ENCODE measurements at places on chromosomes 4 and X.

GRCh38 chr4:90689739-90690138 is 562.5 kb downstream of the CCSER1 start:
- DNase-seq, result no peak

- no peak for DNase-seq
Observed at GRCh38 chr4:76546759-76547742, 112.0 kb downstream of the SHROOM3 start.

DNA sequence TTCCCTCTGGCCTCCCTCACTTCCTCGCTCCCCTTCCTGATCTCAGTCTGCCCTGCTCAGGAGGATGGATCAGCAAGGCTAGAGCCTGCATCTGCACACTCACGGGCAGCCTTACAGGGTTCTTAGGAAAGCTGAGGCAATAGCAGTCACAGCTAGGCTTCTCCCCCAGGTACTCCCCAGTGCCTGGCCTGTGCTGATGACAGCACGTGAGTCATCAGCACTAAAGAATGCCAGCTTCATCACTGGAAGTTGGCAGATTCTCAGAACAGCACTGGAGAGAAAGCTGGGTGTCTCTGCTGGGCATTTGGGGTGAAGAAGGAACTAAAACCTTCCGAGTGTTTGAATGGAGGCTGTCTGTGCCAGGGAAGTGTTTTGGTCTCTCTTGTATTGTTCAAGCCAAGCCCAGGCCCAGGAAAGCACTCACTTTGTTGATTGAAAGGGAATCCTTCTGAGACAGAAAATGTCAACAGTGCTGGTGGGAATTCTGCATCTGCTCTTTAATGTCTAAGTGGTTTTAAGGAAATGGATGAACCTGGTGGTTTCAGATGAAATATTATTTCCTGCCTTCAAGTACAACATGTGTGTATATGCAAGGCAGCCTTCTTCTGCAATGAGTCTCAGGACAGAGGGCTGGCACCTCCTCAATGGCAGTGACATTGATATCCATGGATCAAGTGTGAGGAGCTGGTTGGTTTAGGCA is 73.0 kb upstream of the SCOC start:
- no peak for DNase-seq

DNA sequence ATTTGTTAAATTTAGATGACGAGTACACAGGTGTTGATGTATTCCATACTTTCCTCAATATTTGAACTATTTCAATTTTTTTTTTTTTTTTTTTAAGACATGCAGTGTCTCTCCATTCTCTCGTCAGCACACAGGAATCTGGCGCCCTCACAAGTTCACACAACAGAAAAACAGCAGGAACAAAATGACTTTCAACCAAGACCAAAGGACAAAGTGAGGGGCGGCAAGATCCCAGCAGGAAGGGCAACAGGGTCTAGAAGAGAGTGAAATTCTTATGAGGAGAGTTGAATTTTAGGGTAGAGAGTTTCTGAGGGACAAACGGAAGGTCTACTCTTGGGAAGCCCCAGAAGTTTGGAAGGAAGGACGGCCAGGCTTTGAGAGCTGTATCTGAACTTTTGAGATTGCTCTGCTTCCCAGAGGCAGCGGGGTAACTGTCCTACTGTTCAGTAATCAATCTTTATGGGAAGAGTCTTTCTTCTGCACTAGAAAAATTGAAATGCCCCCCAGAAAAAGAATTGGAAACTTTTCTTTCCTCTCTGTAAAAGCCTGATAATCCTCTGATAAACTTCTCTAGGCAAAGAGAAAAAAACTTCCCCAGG is 760.2 kb downstream of the RAB28 start:
- DNase-seq, result no peak

DNA sequence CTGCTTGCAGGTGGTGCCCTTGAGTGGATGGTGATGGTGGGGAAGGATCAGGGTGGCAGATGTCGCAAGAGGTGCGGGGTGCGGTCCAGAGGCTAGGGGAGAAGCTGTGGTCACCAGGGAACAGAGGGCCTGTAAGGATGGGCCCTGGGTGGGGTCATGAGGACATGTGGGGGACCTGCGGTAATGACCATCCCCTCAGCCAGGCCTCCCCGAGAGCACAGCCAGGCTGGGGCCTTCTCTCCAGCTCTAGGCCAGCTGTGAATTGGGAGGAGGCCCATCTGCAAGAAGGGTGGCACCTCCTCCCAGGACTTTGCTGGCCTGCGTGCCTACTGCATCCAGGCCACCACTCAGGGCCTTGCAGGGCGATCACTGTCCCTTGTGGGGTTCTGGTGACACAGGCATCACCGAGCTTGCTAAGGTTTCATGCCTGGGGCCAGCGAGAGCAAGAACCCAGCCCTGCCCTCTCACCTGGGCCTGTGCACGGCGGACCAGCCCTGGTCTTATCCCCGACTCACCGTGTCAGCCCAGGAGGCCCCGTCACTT is 34.1 kb upstream of the MXD4 start:
- no peak for DNase-seq

GRCh38 chrX:124764354-124764753 is 418.0 kb downstream of the SH2D1A start:
- DNase-seq, result no peak

DNA sequence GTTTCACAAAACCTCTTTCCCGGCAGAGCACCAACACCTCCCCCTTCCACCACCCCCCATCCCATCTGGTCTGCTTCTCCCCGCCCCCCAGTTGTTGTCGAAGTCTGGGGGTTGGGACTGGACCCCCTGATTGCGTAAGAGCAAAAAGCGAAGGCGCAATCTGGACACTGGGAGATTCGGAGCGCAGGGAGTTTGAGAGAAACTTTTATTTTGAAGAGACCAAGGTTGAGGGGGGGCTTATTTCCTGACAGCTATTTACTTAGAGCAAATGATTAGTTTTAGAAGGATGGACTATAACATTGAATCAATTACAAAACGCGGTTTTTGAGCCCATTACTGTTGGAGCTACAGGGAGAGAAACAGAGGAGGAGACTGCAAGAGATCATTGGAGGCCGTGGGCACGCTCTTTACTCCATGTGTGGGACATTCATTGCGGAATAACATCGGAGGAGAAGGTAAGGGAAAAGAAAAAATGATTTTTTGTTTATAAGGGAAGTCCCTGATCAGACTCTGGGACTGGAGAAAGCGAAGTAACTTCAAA is at the start of gene PDGFRA:
Gene PDGFRA (plus strand): TSS at position 333 of the 541 bp plus-strand sequence. CDS start 29,476 bp downstream, outside the sequence.
- DNase-seq, result no peak

DNA sequence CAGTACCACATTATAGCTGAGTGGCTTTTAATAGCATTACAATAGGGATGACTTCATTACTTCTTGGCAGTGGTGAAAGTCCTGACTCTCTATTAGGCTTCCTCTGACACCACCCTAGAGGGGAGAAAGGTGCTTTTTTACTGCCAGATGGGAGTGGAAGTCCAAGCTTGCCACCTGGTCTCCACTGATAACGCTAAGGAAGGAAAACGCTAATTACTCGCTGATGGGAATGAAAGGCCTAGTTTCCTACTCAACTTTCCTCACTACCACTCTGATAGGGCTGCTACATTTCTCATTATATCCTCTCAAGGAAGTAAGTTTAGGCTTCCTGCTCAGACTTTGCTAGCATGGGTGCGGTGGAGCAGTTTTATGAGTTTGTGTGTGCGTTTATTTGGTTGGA is 62.3 kb upstream of the PAGE3 start:
- no peak for DNase-seq

- no peak for DNase-seq
Observed at GRCh38 chr4:81571105-81571504, 99.4 kb upstream of the RASGEF1B start.

- DNase-seq, result no peak
Observed at GRCh38 chr4:76665153-76665552, 230.1 kb downstream of the SHROOM3 start.

DNA sequence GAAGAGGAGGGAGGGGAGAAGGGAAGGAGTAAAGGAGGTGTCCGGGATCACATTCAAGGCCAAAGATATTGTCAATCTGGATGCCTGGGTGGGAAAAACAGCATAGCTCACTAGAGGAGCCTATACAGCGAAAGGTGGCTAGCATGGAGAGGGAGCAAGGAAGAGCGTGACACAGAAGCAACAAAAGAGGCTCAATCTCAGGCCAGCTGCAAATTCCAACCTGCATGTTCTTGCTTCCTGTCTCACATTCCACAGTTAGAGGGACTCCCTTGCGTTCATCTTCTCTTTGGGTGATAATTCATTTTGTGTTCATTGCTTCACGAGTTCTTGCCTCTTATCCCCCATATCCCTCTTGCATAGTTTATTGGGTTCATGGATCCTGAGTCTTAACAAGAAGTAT is 3.0 kb upstream of the CLNK start:
- DNase-seq, result no peak

GRCh38 chr4:185638093-185638492 is 102.8 kb upstream of the PDLIM3 start:
- no peak for DNase-seq

DNA sequence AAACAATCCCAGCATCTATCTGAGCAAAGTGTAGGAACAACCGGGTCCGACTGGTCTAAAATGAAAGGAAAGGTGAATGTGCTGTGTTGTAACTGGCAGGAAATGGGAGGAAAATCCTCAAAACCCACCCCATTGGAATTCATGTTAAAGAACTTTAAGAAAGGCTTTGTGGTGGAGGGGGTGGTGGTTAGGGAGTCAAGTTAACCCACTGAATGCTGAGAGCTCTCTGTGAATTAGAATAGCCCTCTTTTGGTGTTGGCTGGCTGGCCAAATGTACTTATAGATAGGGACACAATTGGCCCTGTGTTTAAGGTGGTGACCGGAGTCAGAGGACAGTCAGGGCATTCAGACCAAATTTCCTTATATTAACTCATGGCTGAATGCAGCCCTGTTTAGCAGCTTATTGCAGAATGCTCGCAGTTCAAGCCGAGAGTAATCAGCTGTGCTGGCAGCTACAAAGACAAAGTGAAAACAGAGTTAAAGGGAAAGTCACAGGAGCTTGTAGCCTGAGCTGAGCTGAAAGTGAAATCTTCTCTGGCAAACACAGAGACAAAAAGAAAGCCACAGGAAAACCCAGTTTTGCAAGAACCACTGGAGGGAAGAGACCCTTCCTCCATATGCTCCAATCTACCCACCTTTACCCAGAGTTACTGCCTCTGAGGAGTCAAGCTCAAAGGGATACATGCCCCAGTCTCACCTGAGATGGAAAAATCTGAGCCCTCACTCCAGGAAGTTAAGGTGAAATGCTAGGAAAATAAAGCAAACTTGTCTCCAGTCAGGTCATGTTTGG is 38.5 kb upstream of the UGT2B7 start:
- no peak for DNase-seq

DNA sequence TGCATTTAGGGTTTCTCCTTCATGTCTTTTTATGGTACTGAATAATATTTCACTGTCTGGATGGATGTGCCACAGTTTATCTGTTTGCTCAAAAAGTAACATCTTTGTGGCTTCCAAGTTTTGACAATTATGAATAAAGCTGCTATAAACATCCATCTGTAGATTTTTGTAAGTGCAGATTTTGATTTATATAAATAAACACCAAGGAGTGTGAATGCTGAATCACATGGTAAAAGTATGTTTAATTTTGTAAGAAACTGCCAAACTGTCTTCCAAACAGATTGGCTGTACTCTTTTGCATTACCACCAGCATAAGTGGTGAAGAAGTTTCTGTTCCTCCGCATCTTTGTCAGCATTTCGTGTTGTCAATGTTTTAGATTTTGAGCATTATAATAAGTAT is 158.7 kb upstream of the GIMD1 start:
- no peak for DNase-seq

DNA sequence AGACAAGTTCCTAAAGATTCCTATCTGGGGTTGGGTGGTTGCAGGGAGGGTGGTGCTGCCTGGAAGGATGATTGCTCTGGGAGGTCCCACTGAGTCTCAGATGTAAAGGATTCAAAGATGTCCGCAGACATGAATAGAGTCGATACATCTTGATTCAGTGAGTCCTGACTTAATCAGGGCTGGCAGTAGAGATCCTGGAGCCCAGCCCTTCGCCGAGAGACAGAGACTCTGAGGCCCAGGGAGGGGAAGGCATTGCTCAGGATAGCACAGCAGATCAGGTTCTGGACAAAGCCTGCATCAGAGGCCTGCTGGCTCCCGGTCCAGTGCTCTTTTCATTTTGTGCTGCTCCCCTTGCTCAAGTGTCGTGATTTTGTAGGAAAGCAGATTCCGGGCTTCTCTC is 21.7 kb downstream of the PJA1 start:
- no peak for DNase-seq

DNA sequence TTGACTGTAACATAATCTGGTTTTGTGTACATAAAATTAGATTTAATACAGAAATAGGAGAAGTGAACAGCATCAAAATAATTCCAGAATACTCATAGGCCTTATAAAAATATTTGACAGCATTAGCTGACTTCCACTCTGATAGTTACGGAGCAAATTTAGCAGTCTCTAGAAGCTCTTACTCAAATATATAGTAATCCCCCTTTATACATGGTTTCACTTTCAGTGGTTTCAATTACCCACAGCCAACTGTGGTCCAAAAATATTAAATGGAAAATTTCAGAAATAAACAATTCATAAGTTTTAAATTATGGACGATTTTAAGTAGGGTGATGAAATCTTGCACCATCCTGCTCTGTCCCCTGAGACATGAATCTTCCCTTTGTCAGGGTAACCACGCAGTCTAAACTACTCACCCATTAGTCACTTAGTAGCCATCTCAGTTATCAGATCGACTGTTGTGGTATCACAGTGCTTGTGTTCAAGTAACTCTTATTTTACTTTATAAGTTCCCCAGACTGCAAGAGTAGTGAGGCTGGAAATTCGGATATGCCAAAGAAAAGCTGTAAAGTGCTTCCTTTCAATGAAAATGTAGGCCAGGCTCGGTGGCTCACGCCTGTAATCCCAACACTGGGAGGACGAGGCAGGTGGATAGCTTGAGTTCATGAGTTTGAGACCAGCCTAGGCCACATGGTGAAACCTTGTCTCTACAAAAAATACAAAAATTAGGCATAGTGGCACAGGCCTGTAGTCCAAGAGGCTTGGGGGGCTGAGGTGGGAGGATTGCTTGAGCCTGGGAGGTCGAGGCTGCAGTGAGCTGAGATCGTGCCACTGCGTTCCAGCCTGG is 17.2 kb upstream of the RTL9 start:
- DNase-seq, result no peak

GRCh38 chr4:108453366-108453765 is 167.0 kb upstream of the RPL34 start:
- DNase-seq, result no peak

GRCh38 chr4:24842356-24842755 is 47.0 kb downstream of the SOD3 start:
- DNase-seq, result no peak

- no peak for DNase-seq
Observed at GRCh38 chr4:5470318-5471198, 237.8 kb downstream of the EVC2 start.

DNA sequence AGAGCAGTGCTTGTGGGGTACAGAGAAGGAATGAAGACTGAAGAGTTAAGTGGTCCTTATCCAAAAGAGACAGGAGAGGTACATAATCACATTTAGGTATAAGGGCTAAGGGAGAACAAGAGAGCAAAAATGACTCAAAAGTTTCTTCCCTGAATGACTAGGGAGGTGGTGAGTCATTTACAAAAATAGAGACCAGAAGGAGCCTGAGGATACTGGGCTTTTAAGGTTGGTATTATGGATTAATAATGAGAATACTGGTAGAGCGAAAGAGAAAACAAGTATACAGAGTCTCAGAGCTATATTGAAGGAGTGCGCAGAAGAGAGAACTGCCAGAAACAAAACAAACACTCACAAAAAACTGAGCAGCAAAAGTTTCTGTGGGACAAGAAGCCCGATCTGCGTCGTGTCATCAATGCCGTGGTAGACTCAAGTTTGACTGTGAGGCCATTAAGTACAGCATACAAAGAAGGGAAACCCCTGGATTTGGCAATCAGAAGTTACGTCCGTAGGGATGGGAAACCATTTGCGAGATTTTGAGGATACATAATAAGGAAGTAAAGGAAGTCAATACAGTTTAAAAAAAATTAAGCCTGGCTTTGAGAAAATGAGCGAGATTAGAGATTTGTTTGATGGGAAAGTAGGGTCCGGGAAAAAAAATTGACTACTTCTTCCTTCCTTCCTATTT is 129.1 kb upstream of the STIM2 start:
- DNase-seq, result no peak
